ENCODE measurements at places on chromosomes 1 and 21.

DNA sequence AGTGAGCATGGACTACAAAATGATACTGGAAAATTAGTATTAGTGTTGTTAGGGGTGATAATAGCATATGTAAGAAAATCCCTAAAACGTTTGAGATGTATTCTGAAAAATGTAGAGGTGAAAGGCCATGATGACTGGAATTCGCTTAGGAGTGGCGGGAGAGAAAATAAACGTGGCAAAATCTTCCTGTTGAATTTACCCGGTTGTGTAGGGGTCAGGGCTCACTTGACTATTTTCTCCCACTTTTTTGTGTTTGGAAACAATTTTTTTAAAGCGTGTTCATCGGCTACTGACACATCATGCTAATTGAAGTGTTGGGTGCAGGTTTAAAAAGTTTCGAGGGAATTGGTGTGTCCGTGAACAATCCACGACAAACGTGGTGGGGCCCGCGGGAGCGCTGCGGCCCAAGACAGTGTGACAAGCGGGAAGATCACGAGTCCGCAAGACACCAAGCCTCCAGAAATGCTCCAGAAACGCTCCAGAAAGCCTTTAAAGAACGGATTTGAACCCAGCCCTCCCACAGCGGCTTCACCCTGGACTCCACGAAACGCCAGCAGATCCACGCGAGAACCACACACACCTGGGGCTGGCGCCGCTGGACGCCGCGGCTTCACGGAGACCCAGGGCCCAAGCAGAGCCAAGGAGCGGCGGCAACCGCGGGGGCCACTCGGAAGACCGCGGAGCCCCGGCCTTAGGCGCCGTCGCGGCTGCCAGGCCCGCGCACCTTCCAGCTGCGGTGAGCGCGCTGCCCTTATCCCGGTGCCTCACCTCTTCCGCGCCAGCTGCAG, 573 bp downstream of the PSMG1 start:
- DNase-seq, result no peak

- DNase-seq, result no peak
Observed at GRCh38 chr1:248187363-248187762, 9.7 kb upstream of the OR2M3 start.

DNA sequence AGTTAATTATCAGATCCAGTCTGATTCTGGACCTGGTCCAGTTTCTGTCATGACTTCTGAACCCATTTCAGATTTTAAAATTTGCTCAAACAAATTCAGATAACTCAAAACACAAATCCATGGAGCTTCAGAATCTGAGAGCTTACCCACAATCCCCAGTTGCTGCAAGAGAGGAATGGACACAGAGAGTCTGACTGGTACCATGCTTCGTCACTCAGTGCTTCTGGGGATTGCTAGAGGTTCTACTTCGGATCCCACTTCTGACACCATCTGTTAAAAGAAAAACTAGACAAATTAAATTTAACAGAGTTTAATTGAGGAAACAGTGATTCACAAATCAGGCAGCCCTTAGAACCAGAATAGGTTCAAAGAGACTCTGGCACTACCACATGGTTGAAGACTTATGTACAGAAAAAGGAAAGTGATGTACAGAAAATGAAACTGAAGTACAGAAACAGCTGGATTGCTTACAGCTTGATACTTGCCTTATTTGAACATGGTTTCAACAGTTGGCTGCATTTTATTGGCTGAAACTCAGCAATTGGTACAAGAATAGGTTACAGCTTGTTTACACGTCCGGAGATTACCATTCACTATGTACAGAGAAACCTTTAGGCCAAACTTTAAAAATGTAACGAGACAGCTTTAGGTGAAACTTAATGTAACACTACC, 60.7 kb upstream of the TEKT2 start:
- DNase-seq, result no peak

DNA sequence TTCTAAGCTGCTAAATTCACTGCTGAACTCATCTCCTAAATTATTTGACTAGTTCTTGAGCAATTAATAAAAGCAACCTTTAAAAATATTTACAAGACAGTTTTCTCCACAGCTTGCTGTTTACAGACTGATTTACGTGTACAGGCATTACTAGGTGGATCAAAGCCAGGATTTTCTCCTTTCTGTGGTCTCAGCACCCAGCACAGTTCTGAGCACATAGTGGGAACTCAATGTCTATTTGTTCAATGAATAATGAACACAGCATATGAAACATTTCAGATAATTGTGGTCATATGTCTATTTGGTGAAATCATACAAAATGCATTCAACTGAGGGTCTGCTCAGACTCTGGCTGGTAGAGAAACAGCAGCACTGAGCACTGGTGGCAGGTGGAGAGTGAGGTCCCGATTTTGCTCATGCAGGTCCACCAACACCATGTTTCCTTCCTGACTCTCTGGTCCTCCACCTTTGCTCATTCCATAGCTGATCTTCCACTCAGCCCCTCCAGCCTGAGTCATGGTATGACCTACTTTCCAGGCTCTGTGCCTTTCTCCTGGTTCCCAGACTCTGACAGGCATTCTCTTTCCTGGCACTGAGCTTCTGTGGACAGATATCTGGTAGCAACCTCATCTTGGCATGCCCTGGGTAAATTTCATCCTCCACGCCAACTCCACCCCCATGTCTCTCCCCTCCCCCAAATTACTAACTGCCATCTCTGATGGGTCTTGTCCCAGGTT, 311.3 kb downstream of the TGFB2 start:
- DNase-seq, result no peak

DNA sequence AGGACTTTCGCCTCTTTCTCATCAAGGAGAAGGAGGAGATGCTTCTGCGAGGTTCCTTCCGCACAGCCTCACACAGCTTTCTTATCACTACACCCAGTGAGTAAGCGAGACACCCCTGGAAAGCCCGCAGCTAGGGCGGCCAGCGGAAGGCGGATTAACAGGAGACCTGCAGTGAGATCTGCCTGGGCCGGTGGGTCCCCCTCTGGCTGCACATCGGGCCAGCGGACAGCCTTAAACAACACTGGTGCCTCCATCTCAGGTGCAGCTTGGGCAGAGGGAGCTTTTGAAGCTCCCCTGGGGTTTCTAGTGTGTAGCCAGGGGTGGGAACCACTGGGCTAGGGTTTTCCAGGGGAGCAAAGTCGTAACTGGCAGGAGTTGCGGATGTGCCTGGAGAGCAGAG, 17.5 kb upstream of the MTARC1 start:
- DNase-seq, result no peak

DNA sequence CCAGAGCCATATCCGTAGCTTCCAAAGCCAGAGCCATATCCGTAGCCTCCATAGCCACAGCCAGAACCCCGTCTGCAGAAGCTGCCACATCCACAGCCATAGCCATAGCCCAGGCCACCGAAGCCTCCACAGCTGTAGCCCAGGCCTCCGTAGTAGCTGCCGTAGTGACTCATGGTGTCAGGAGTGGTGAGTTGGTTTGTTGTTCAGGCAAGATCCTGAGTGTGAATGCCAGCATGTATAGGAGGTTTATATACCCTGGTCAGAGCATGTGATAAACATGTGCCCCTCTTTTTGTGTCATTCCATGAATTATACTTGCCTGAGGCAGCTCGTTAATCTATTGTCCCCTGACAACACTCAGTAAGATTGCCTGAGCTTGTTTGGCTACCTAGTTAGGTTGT, at the start of gene KRTAP19-1:
Gene KRTAP19-1, minus strand, starts transcription at position 223 of the 400 bp plus-strand sequence. Its CDS starts 50 bp downstream, at position 173.
- no peak for DNase-seq

- DNase-seq, result peak; percentile 7
Observed at GRCh38 chr1:222791006-222791710, 23.7 kb upstream of the DISP1 start.

- DNase-seq, result no peak
Observed at GRCh38 chr1:172154551-172154950, 265.9 kb upstream of the C1orf105 start.

DNA sequence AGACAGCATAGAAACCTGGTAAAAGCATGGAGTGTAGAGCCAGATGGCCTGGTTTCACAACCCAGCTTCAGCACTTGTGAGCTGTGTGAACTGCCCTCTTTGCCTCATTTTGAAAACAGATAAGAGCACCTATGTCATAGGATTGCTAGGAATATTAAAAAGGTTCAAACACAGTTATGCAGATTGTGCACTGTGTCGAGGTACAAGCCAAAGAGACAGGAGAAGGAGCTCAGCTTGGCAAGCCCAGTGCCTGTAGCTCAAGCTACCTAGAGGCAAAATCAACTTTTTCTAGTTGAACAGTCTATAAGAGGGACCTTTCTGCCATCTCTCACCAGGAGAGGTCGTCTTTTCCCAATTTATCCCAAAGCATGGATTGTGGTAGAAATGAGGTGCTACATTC, 5.0 kb downstream of the CHODL start:
- DNase-seq, result peak; percentile 68

GRCh38 chr1:186900539-186901237, 71.9 kb downstream of the PLA2G4A start:
- no peak for DNase-seq

- DNase-seq, result peak; percentile 97
Observed at GRCh38 chr1:162019006-162019405, 4.7 kb downstream of the OLFML2B start.

GRCh38 chr1:56188855-56189254, 390.5 kb downstream of the PLPP3 start:
- no peak for DNase-seq

DNA sequence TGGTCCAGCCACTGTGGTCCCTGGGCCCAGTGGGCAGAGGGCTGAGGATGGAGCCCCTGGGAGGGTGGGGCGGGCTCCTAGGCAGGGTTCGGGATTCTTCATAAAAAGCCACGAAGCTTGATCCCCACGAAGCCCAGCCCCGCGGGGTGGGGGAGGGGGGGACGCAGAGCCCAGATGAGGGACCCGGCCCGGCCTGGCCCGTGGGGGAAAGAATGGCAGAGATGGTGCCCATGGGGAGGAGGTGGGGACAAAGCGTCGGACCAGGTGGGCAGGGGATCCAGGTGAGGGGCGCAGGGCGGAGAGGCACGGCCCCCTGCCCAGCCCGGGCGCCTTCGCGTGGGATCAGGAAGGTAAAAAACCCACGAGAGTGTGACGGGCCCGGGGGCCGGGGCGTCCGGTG, 6.0 kb upstream of the SMIM12 start:
- DNase-seq, result no peak

DNA sequence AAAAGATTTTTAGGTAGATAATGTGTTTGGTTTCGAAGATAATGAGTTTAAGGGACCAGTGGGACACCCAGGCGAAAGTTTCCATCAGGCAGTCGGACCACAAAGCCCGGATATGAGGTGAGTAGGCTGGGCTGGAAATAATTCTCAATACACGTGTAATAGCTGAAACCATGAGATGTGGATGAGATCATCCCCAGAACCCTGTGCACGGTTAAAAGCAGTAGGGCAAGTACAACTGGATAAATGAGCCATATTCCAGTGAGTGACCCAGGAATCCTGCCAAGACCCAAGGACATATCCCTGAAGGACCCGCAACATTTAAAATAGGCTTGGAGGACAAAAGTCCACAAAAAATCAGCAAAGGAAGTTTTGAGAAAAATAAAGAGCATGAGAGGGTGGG, 21.5 kb upstream of the NHLH2 start:
- no peak for DNase-seq

DNA sequence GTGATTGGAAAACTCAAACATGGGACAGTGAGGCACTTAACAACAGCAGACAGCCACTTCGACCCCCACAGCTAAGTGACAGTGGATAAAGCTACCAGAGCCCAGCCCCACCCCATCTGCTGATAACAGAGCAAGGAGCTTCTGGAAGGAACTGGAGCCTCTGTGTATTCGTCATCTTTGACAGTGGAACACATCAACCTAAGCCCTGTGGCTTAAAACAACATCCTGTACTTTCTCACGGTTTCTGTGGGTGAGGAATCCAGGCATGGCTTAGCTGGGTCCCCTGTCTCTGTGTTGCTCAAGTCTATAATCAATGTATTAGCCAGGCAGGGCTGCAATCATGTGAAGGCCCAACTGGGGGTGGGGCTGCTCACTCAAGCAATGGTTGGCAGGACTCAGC, 18.4 kb upstream of the SIPA1L2 start:
- no peak for DNase-seq

GRCh38 chr21:32516756-32517649, 68.3 kb downstream of the TCP10L start:
- no peak for DNase-seq

DNA sequence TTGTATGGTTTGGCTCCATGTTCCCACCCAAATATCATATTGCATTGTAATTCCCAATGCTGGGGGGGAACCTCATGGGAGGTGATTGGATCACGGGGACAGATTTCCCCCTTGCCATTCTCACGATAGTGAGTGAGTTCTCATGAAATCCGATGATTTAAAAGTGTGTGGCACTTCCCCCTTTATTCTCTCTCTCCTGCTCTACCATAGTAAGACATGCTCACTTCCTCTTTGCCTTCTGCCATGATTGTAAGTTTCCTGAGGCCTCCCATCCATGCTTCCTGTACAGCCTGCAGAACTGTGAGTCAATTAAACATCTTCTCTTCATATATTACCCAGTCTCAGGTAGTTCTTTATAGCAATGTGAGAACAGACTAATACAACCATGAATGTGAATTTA, 211.6 kb upstream of the NR5A2 start:
- DNase-seq, result no peak

- DNase-seq, result no peak
Observed at GRCh38 chr1:245179706-245180105, 24.9 kb downstream of the KIF26B start.

- DNase-seq, result no peak
Observed at GRCh38 chr21:44013380-44014088, 1.4 kb downstream of the TRAPPC10 start.

DNA sequence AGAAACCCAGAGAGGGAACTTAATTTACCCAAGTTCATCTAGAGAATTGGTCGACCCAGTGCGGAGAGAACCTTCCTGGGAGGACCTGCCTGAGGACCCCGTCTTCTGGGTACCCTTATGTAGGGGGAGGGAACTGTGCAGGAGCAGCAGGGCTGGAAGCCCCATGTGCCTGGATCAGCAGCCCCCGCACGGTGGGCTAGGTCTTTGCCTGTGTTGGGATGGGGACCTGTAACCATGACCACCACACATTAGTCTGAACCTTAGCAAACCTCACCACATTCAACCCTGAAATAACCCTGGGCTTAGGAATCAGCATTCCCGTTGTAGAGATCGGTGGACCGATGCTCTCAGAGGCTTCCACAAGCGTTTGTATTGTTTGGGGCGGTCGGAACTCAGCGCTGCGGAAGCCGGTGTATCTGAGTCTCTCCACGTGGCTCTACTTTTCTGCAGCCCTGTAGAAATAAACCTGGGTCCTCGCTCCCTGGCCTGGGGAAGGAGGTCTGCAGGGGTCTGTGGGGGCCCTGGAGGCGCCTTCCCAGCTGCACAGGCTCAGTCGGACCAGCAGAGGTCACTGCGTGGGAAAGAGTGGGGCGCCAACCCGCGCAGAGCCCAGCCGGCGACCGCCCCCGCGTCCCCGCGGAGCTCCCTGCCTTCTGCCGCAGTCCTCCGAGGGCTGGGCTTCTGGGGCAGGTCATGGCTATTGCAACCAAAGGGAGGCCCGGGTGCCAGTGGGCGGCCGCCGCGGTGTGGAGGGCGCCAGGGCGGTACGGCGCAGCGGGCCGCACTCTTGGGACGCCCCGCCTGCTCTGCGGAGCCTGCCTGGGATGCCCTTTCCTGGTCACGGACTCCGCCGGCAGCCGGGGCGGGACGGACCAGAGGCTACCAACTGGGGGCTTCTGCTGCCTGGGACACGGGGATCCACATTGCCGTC, 36.2 kb upstream of the KCNA10 start:
- DNase-seq, result no peak
